ENCODE measurements at places on chromosomes 1 and 21.

- no peak for DNase-seq
These were observed 37.0 kb downstream of the LPAR3 start for GRCh38 chr1:84855691-84856630.

GRCh38 chr21:33852485-33852884, 63.1 kb downstream of the ATP5PO start:
- DNase-seq: no peak

GRCh38 chr1:155131856-155132255, 3.8 kb upstream of the SLC50A1 start:
- no peak for DNase-seq

GRCh38 chr1:52264530-52265115, 101.4 kb downstream of the CC2D1B start:
- no peak for DNase-seq

- DNase-seq: no peak
These were observed 683.2 kb upstream of the NCAM2 start for GRCh38 chr21:20315042-20315441.

GRCh38 chr1:215776336-215776735, 209.2 kb downstream of the KCTD3 start:
- no peak for DNase-seq

- DNase-seq: no peak
These were observed 161.0 kb downstream of the TRIM33 start for GRCh38 chr1:114349891-114350605.

GRCh38 chr21:25002676-25003075, 604.6 kb downstream of the MRPL39 start:
- DNase-seq: no peak

GRCh38 chr1:8670371-8670818, 147.0 kb downstream of the RERE start:
- no peak for DNase-seq

DNA sequence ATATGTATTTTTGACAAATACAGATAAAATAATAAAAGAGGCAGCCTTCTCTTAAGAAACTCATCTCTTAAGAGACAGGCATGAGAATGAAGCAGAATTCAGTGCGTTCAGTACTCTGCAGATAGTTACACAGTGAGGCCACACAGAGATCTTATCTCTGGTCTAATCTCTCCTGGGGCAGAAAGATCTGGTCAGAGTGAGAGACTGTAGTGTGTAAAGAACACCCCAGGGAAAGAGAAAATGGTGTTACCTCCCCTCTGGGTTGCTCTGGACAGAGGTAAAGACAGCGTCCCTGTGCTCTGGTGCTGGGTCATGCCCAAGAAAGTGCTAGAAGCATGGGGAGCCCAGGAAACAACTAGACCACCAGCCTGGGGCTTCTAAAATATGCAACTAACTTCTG, 216.3 kb downstream of the SIPA1L2 start:
- no peak for DNase-seq

DNA sequence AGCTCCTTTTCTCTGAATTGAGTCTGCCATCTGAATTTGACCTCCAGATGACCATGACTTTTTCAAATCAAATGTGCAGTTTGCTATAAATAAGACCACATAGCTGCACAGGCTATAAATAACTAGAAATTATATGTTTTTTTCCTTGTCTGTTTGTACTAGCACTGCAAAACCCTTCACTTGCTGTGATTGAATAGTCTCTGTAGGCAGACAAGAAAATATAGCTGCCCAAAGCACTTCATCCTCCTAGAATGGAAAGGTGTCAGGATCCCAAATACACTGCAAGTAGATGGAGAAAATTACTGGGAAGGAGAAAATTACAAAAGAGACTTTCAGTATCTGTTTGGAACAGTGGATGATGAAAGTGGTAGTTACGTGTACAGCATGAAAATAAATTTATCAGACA, 175.8 kb downstream of the APP start:
- DNase-seq: no peak

DNA sequence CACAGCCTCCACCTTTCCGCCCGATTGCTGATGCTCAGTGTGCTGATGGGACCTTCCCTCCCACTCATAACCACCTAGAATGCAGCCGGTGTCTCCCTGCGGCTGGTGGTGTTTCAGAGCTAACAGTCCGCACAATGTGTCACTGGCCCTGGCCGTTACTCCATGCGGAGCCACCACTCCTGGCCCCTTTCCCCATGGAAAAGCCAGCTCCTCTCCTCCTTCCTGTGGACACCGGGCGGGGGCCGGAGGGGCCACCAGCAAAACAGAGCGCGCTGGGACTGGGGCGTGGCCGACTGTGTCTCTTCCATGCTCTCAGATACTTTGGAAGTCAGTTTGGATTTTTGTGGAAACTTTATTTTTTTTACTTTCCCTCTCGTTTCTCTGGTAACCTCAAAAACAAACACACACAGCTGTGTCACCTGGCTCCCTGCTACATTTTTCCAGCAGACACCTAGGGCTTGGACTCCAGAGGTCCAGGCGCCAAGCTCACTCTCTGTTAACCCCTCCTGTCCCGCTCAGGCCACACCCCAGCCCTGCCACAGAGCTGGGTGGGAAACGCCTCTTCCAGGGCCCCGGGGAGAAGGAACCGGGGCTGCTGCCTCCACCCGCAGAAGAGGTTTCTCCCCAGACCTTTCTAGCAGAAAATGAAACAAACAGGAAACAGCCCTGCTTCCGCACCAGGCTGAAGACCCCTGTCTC, 32.5 kb upstream of the COL6A2 start:
- no peak for DNase-seq

GRCh38 chr1:52423055-52423454, 18.7 kb downstream of the PRPF38A start:
- no peak for DNase-seq

- DNase-seq: peak; percentile 92
These were observed at the start of gene AGBL4 for GRCh38 chr1:50023292-50024159. TSS of gene AGBL4 (minus strand) at chr1:50023954.

DNA sequence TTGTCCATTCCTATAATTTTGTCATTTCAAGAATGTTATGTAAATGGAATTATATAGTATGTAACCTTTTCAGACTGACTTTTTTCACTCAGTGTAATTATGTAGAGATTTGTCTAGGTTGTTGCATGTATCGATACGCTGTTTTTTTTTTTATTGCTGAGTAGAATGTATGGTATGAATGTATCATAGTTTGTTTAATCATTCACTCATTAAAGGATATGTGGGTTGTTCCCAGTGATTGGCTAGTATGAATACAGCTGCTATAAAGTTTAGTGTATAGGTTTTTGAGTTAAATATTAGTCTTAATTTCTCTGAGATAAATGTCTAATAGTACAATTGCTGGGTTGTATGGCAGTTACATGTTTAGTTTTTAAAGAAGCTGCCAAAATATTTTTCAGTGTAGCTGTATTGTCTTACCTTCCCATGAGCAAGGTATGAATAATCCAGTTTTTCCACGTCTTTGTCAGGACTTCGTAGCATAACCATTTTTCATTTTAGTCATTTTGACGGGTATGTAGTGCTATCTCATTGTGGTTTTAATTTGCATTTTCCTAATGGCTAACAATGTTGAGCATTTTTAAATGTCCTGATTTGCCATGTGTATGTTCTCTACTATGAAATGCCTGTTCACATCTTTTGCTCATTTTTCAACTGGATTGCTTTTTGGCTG, 22.4 kb downstream of the CASQ2 start:
- DNase-seq: no peak

DNA sequence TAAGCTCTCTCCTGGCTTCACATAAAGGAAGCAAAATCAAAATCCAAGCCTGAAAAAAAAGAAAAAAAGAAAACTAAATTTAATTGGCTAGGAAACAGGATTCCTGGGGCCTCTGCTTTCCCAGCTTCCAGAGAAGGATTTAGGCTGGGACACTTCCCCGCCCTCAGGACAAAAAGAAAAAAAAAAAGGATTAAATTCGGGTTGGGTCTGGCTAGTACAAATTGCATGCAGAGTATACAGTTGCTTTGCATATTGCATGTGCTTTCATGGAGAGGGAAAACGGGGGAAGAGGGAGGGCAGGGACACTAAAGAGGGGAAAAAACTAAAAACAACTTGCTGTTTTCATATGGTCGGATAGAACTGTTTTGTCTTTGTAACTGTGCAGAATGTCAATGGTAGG, 42.7 kb downstream of the OLIG1 start:
- no peak for DNase-seq

- DNase-seq: peak; percentile 83
These were observed at the start of gene PRRX1 for GRCh38 chr1:170664093-170664827. TSS of gene PRRX1 (plus strand) at chr1:170664131. CDS start at chr1:170664219, 88 bp downstream.

GRCh38 chr21:42056996-42057689, 14.0 kb upstream of the UMODL1 start:
- DNase-seq: no peak

DNA sequence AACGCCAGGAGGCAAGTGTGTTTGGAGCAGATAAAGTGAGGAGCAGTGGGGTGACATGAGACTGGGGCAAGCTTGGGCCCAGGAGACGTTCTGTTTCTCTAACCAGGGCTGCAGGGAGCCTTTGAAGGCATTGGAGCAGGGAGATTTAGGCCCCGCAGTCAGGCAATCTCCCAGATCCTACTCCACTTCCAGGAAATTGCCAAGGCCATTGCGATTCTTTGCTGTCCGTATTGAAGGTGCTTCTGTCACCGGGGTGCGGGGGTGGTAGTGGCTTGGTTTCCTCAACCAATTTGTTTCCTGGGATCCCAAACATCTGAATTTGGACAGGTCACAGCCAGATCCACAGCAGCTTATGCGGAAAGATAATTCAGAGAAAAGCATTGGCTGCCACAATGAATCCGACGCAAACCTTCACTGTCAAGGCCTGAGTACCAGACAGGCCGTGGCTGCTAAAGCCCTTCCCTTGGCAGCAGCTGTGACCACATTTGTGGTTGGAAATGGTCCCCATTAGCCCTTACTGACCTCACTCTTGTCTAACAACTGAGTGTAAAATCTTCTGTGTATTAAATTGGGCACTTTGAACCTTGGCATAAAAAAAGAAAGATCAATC, 385.6 kb downstream of the PTPRU start:
- DNase-seq: peak; percentile 28

- no peak for DNase-seq
These were observed 136.9 kb upstream of the L1TD1 start for GRCh38 chr1:62057641-62058290.

DNA sequence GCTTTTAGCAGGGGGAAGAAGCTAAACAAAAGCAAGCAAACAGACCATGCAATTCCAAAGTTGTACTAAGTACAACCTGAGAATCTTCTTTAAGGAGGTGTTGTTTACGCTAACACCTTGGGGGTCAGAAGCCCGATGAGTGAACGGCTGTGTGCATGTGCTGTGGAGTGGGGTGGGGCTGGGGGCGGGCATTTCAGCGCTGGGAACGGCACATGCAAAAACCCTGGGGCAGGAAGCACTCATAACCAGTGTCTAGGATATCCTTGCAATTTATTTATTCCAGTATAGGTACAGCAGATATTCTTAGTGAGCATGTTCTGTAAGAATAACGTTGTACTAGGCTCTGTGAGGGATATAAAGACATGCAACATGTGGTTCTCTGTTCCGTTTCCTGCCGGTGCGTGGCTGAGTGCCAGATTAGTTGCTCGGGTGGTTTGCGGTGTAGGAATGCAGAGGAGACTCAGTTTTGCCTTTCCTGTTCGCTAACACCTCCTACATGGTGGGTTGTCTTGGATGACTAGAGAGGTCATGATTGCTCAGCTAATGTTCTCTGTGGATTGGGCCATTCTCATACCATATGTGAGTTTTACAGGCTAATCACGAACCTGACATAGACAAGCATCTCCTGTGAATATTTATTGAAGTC, 3.7 kb downstream of the FASLG start:
- DNase-seq: no peak

DNA sequence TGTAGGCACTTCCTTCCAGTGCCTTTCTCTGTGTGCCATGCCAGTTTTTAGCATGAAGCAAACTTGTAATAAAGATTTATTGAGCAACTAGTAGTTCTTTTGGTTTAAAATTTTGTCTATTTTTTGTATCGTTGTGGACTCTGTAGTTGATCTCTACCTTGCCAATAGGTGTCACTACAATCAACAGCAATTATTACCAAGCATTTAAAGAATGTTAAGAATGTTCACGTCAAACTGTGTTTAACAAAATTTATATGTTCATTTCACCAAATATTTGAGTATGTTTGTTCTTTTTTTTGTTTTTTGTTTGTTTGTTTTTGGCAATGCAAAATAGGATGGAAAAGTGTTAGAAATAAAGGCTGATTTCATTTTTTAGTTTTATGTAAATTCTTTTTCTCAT, 208.1 kb downstream of the PATJ start:
- DNase-seq: no peak

DNA sequence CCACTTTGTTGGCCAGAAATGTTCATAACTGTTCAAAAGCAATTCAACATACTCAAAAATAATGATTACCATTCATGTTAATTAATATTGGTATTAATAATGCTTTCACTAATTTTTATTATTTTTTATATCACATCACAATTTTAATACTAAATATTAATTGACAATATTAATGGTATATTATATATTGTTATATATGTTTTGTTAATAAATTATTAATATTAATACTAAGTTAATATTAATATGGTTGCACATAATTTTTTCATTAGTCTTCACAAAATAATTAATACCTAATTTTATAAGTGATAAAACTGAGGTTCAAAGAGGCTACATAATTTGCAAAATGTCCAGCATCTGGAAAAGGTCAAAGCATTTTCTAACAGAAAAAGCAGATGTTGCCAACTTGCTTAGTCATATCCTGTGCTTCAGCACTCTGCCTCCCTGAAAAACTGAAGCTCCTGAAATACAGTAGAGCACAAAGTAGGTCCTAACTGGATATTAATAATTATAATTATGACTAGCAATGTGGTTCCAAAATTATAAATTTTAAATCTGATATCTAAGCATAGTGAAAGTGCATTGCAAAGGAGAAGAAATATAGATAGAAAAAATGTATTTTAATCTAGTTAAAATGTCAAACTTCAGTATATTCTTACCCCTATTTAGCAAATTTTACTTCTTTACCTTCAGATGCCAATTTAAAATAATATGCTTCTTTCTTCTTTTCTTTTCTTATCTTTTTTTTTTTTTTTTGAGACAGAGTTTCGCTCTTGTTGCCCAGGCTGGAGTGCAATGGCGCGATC, 123.2 kb upstream of the TNFSF4 start:
- DNase-seq: no peak

DNA sequence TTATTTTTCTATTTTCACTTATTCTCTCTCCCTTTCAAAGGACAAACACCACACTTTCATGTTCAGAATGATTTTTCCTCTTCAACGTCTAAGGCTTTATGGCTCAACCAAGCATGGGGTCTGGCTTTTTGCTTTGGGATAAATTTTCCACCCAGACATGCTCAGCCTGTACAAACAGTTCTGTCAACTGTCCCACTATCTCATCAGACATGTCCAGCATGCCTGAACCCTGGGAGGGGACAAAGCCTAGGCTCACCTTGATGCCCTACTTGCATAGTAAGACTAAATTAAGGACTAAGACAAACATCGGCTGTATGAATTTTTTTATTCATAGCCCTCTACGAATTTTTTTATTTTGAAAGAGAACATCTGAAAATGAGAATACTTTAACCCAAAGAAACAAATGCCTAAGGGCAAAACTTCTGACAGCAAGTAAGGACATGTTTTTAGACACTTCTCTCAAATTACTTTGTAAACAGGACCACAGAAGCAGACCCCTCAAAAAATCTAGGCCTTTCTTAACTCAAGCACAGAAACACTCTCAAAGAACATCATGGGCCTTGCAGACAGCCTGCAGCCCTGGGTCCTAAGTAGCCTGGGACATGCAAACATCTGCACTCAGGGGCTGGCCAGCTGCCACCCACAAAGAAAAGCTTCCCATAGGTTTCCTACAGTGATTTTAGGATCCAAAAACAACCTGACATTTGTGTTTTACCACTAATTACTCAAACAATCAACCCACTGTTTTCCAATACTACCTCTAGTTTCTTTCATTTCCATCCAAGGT, 72.3 kb upstream of the PALMD start:
- no peak for DNase-seq

GRCh38 chr1:5888606-5889211, 103.5 kb downstream of the NPHP4 start:
- no peak for DNase-seq

- DNase-seq: no peak
These were observed 40.7 kb downstream of the DHCR24 start for GRCh38 chr1:54846301-54846700.

All from retina (tissue), 1 donor.